ENCODE measurements at places on chromosomes 7 and 10.

GRCh38 chr10:72426986-72427385, 72.3 kb upstream of the DNAJB12 start:
- no peak for DNase-seq

GRCh38 chr10:8998751-8999150, 944.3 kb downstream of the GATA3 start:
- no peak for DNase-seq

- DNase-seq = no peak
Observed at GRCh38 chr7:50589364-50589763, 24.2 kb upstream of the DDC start.

DNA sequence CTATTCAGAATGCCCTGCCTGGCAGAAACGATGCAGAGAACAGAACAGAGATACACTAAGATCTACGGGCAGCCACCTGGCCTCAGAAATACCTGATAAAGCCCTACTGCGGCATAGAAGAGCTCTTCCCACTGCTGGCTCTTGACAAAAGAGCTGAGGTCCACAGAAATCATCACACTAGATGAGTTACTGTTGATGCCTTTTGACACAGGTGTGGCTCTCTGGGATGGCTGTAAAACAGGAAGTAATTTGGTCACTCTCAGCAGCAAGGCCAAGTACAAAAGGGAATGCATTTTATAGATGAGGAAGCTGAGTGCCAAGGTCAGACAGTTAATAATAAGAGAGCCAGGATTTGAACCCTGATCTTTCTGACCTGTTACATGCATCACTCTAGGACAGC, 35.0 kb upstream of the ACSL5 start:
- DNase-seq = no peak

GRCh38 chr10:88911116-88911515, 31.1 kb downstream of the STAMBPL1 start:
- no peak for DNase-seq

DNA sequence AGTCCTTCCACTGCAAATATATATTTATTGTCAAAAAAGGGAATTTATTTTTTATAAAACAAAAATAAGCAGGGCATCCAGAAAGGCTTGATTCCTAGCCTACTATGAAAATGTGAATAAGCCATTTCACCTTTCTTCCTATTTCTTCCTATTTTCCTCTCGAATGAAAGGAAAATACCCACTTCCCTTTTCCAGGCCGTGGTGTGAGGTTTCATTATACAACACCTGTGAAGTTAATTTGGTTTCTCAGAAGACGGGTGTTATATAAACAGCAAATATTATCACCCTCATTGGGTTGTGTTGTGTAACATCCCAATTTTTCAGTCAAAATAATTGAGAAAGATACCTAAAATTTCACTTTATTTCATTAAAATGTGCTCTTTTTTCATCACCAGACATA, 214.3 kb downstream of the DGKB start:
- no peak for DNase-seq

- no peak for DNase-seq
Observed at GRCh38 chr10:87054373-87055295, 34.5 kb downstream of the FAM25A start.

GRCh38 chr10:63273577-63273976, 140.4 kb downstream of the NRBF2 start:
- DNase-seq = no peak

DNA sequence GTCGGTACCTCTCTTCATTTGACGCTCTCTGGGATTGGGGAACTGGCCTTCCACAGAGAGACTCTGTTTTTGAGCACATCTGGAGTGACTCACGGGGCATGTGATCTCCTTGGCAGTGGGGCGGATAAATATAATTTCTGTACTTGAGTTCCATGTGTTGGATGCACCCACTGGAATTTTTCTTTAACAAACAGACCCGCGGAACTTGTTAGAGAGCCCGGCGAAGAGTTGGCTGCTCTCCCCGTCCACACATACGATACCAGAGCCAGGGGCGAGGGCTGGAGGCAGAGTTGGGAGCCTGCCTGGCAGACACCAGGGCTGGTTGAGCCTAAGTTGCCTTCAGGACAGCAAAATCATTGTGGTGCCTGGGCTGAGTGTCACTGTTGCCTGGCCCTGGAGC, at the start of gene FAM180A:
TSS of gene FAM180A (minus strand) at position 44 of the 400 bp plus-strand sequence. CDS start 233 bp downstream, outside the sequence.
- DNase-seq = no peak

GRCh38 chr10:49300140-49300974, 1.4 kb downstream of the C10orf71 start:
- DNase-seq = no peak

All from activated T-cell treated with anti-CD3 and anti-CD28 coated beads for 24 hours (primary cell).